ENCODE measurements at places on chromosomes 16 and 17. TPM values are rescaled to one million over a fixed set of nuclear protein-coding genes. Genes with fewer than 3 reads are reported as not detected.

CX3CL1 gene
- 1.0 TPM for total RNA-seq

RGS11 gene
- total RNA-seq: not detected

GPRC5C gene
- 12.9 TPM for total RNA-seq

PIMREG gene
- total RNA-seq: 87.3 TPM

NME3 gene
- not detected for total RNA-seq

DNAI2 gene
- not detected for total RNA-seq

NOMO2 gene
- total RNA-seq: 209 TPM

ESRP2 gene
- total RNA-seq: not detected

TMEM238L gene
- not detected for total RNA-seq

CMTM1 gene
- 3.8 TPM for total RNA-seq

IGFALS gene
- 0.07 TPM for total RNA-seq

QRICH2 gene
- total RNA-seq: 1.9 TPM

KLHL36 gene
- 39.6 TPM for total RNA-seq

SLC5A10 gene
- total RNA-seq: 0.27 TPM

TAX1BP3 gene
- 239 TPM for total RNA-seq

SECTM1 gene
- total RNA-seq: 30.2 TPM

HOXB2 gene
- 30.7 TPM for total RNA-seq

BIRC5 gene
- total RNA-seq: 113 TPM

EIF3CL gene
- total RNA-seq: 21.7 TPM

SERPINF2 gene
- 0.05 TPM for total RNA-seq

HP gene
- not detected for total RNA-seq

ALOX15 gene
- total RNA-seq: not detected

ZFPM1 gene
- 0.10 TPM for total RNA-seq

DBNDD1 gene
- 10.9 TPM for total RNA-seq

CDH13 gene
- 61.5 TPM for total RNA-seq

GAS2L2 gene
- not detected for total RNA-seq

ALG1 gene
- 20.3 TPM for total RNA-seq

WFDC1 gene
- 0.52 TPM for total RNA-seq

KRT20 gene
- total RNA-seq: 0.17 TPM

NOS2 gene
- not detected for total RNA-seq

ATP2C2 gene
- total RNA-seq: not detected

TNFSF12 gene
- total RNA-seq: 13.3 TPM

FOXJ1 gene
- not detected for total RNA-seq

EVPLL gene
- total RNA-seq: not detected

CCL14 gene
- total RNA-seq: not detected

KRTAP3-2 gene
- not detected for total RNA-seq

VMP1 gene
- 171 TPM for total RNA-seq

ALDH3A1 gene
- not detected for total RNA-seq

MMP28 gene
- 1.2 TPM for total RNA-seq

MMD gene
- total RNA-seq: 35.2 TPM

TPSAB1 gene
- not detected for total RNA-seq

All from M059J (cell line).